Mesenchymal stem cell (in vitro differentiated cells and primary cell): ENCODE measurements at places on chromosomes 2 and 18.

GRCh38 chr2:88818381-88818780 is 126.9 kb downstream of the RPIA start:
- no peaks in the 10 kb centered on the region for H3K27me3 ChIP-seq
- no peaks in the 10 kb centered on the region for H3K4me1 ChIP-seq
- H3K4me3 ChIP-seq, result no peak overlapping the region
- no peak overlapping the region for H3K27ac ChIP-seq
- DNase-seq, result no peak

DNA sequence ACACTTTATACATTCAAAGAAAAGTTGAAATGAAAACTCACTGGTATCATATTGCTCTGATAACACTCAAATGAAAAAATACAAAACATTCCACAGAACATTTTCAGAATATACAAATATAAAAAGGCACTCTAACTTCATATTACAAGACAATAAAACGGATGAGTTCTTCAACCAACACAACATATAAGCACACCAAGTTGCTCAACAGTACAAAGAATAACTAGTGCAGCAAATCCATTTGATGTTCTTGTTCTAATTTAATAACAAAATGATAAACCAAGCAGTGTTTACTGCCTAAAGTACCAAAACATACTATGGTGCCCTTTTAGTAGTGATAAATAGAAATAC is 60.8 kb upstream of the PGAP1 start:
- no peaks in the 10 kb centered on the region for H3K27me3 ChIP-seq
- peak overlapping the region; percentile 63 for H3K4me3 ChIP-seq
- peaks cover 1% of the 10 kb centered on the region for H3K4me1 ChIP-seq
- no peaks in the 10 kb centered on the region for H3K36me3 ChIP-seq
- DNase-seq, result no peak
- no peak overlapping the region for H3K27ac ChIP-seq

DNA sequence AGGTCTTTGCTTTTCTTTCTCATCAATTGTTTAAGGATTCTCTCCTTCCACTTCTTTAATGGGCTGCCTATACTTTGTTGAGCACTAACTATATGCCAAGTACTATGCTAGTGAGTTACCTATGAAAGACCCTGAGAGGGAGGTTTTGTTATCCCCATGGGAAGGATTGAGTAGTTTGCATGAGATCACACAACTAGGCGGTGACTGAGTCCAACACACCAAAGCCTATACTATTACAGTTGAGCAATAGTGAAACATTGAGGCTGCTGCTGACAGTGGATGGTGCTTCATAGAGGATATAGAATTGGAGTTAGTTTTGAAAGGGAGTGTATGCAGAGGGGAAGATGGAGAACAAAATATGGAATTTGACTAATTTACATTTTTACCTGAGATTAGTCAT is 15.8 kb downstream of the NABP1 start:
- no peak overlapping the region for H3K4me3 ChIP-seq
- no peak overlapping the region for H3K27ac ChIP-seq
- no peak for DNase-seq
- no peaks in the 10 kb centered on the region for H3K27me3 ChIP-seq

DNA sequence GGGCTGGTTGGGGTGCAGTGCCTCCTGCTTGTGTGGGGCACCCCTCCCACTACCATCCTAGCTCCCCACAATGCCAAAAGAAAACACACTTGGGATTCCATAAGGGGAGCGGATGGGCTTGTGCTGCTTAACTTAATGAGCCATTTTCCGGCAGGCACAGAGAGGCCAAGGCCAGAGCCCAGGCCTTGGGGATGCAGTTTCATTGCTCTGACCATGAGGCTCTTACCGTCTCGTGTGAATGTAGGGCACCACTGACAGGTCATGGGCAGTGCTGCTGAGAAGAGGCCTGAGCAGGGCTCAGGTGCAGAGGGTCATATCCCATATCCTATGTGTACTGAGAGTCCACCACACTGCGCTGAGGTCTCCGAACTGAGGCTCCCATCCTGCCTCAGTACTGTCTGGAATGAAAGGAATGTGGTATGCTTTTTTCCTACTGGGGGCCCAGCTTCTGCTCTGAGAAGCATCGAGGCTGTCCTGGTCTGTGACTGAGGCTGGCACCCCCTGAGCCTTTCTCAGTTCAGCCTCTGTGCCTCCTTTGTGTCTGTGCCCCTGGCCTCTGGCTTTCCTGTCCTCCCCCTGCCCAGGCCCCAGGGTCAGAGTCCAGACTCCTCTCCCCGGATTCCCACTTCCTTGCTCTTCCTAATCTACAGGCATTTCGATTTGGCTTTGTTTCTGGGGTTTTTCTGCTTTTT is 45.2 kb upstream of the MAPRE3 start:
- peaks cover 4% of the 10 kb centered on the region for H3K27me3 ChIP-seq
- H3K4me3 ChIP-seq, result no peak overlapping the region
- peak; percentile 15 for DNase-seq
- H3K36me3 ChIP-seq, result no peaks in the 10 kb centered on the region
- H3K4me1 ChIP-seq, result peaks cover 13% of the 10 kb centered on the region
- H3K27ac ChIP-seq, result no peak overlapping the region

DNA sequence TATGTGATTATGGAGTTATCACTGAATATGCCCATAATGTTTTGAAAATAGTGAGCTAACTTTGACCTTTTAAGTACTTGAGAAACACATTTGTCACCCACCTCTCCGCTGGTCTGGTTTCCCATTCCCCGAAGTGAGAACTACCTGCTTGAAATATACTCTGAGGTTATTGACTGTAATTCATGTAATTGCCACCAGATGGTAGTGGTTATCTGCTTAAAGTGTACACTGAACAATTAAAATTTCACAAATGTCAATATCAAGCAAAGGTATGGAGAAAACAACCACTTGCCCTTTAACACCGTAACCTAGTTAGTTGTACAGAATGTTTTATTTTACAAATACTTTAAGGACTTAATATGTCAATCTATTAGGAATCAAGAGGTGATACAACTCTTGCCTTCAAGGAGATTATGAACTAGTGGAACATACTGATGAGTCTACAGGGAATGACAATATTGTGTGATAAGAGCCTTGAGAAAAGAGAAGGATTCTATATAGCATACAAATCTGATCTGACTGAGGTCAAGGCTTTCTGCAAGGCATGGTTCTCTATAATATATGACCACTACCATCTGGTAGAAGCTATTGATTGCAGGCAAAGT is 316.8 kb upstream of the KCNH7 start:
- H3K27me3 ChIP-seq, result no peaks in the 10 kb centered on the region
- no peak overlapping the region for H3K27ac ChIP-seq
- H3K4me3 ChIP-seq, result no peak overlapping the region
- H3K36me3 ChIP-seq, result no peaks in the 10 kb centered on the region
- DNase-seq, result peak; percentile 51

DNA sequence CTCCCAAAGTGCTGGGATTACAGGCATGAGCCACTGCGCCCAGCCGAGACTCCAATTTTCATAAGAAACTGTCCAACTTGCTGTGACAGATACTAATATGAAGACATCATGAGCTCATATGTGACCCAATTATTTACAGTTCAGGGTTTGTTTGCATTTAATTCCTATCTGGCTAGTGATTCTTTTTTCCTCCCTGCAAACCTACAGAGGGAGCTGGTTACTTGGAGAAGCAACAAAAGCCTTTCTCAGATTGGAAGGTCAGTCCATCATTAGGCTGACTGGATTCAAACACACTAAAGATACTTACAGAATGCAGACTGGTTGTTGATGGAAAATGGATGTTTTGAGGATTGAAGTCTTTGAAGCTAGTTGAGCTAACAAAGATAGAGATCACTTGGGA is 176.4 kb downstream of the ANKRD44 start:
- H3K27ac ChIP-seq, result no peak overlapping the region
- no peaks in the 10 kb centered on the region for H3K36me3 ChIP-seq
- no peaks in the 10 kb centered on the region for H3K27me3 ChIP-seq
- H3K4me1 ChIP-seq, result no peaks in the 10 kb centered on the region
- no peak overlapping the region for H3K4me3 ChIP-seq
- peak; percentile 19 for DNase-seq

DNA sequence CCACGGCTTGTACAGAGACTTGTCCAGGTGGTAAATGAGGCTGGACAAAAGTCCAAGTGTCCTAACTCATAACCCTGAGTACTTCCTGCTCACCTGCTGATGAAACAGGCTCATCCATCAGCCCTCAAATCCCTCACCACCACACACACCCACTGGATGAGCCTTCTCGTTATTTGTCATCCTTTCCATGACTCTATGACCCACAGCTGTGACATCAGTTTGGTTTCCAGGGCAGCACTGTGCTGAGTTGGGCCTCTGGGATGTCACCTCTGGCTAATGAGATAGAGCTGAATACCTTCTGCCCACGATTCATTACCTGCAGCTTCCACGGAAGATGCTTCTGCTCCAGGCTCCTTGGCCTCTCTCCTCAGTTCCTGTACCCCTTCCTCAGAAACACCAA is 39.4 kb downstream of the SLC14A2 start:
- H3K36me3 ChIP-seq, result no peaks in the 10 kb centered on the region
- DNase-seq, result no peak
- H3K27me3 ChIP-seq, result peaks cover 3% of the 10 kb centered on the region
- no peak overlapping the region for H3K4me3 ChIP-seq
- peaks cover 9% of the 10 kb centered on the region for H3K4me1 ChIP-seq
- no peak overlapping the region for H3K27ac ChIP-seq

- H3K4me3 ChIP-seq, result no peak overlapping the region
- H3K36me3 ChIP-seq, result no peaks in the 10 kb centered on the region
- DNase-seq, result no peak
- H3K4me1 ChIP-seq, result no peaks in the 10 kb centered on the region
These were observed 11.5 kb downstream of the AMER3 start for GRCh38 chr2:130766711-130767407.

GRCh38 chr2:217593732-217594131 is 409.1 kb downstream of the TNS1 start:
- H3K4me3 ChIP-seq, result no peak overlapping the region
- peaks cover 49% of the 10 kb centered on the region for H3K27me3 ChIP-seq
- H3K4me1 ChIP-seq, result peaks cover 2% of the 10 kb centered on the region
- no peak overlapping the region for H3K27ac ChIP-seq

- no peak overlapping the region for H3K27ac ChIP-seq
- no peaks in the 10 kb centered on the region for H3K36me3 ChIP-seq
- no peak for DNase-seq
- H3K4me3 ChIP-seq, result no peak overlapping the region
These were observed 104.7 kb upstream of the OTOS start for GRCh38 chr2:240245184-240245583.

GRCh38 chr2:65856423-65856822 is 424.0 kb upstream of the SPRED2 start:
- no peak overlapping the region for H3K4me3 ChIP-seq
- H3K4me1 ChIP-seq, result no peaks in the 10 kb centered on the region
- no peak overlapping the region for H3K27ac ChIP-seq
- no peaks in the 10 kb centered on the region for H3K36me3 ChIP-seq

DNA sequence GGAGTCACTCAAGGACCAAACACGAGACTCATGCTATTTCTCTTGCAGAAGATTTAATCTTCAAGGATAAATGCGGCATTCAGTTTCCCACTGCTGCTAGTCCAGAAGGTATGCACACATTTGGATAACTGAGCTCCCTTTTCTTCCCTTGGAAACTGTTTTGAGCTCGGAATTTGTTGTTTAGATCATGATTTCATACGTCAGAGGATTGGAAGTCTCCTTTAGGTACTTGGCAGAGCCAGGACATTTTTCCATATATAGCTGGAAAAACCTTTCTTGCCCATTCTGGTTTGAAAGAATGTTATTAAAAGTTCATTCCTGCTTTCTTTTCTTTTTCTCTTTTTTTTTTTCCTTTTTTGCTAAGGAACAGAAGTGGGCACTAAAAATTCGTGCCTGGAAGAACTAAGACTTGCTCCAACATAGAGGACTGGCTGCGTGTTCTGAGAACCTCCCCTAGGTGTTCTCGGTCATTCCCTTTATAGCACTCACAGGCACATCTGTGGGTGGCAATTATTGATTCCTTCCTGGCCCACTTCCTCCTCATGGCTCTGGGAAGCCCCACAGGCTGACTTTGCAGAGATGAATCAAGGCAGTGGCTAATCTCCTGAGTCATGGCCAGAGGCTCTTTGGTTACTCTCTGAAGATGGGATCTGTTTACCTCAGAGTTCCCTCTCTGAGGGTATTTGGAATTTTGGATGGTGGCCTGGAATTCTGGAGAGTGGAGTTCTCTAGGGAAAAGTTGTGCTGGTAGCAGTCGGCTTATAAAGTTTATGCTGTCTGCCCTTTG is 104.8 kb downstream of the PLCL1 start:
- peak overlapping the region; percentile 30 for H3K4me3 ChIP-seq
- H3K27me3 ChIP-seq, result peaks cover 3% of the 10 kb centered on the region
- H3K27ac ChIP-seq, result no peak overlapping the region
- peaks cover 3% of the 10 kb centered on the region for H3K4me1 ChIP-seq
- H3K36me3 ChIP-seq, result no peaks in the 10 kb centered on the region
- DNase-seq, result peak; percentile 22

GRCh38 chr2:147663962-147664361 is 180.9 kb upstream of the ACVR2A start:
- no peak for DNase-seq
- H3K4me1 ChIP-seq, result no peaks in the 10 kb centered on the region
- H3K27ac ChIP-seq, result no peak overlapping the region
- H3K4me3 ChIP-seq, result no peak overlapping the region

- no peak overlapping the region for H3K27ac ChIP-seq
- H3K4me1 ChIP-seq, result no peaks in the 10 kb centered on the region
- no peaks in the 10 kb centered on the region for H3K36me3 ChIP-seq
- H3K27me3 ChIP-seq, result no peaks in the 10 kb centered on the region
- no peak for DNase-seq
These were observed 174.6 kb downstream of the THADA start for GRCh38 chr2:43421194-43421593.

- no peaks in the 10 kb centered on the region for H3K4me1 ChIP-seq
- H3K36me3 ChIP-seq, result no peaks in the 10 kb centered on the region
- no peak overlapping the region for H3K4me3 ChIP-seq
- H3K27me3 ChIP-seq, result no peaks in the 10 kb centered on the region
- no peak for DNase-seq
These were observed 417.0 kb downstream of the TXNL1 start for GRCh38 chr18:56221195-56222065.

GRCh38 chr18:2964361-2965010 is 48.5 kb downstream of the LPIN2 start:
- no peak overlapping the region for H3K4me3 ChIP-seq
- no peak overlapping the region for H3K27ac ChIP-seq
- DNase-seq, result no peak

GRCh38 chr18:42094875-42095274 is 139.8 kb downstream of the PIK3C3 start:
- no peaks in the 10 kb centered on the region for H3K27me3 ChIP-seq
- no peaks in the 10 kb centered on the region for H3K36me3 ChIP-seq
- no peak for DNase-seq
- H3K4me3 ChIP-seq, result no peak overlapping the region

GRCh38 chr2:76984359-76984758 is 537.8 kb downstream of the LRRTM4 start:
- no peak overlapping the region for H3K4me3 ChIP-seq
- H3K36me3 ChIP-seq, result no peaks in the 10 kb centered on the region
- no peaks in the 10 kb centered on the region for H3K4me1 ChIP-seq
- H3K27me3 ChIP-seq, result no peaks in the 10 kb centered on the region
- no peak overlapping the region for H3K27ac ChIP-seq
- peak; percentile 47 for DNase-seq
